ENCODE measurements at places on chromosomes 16 and 17.

DNA sequence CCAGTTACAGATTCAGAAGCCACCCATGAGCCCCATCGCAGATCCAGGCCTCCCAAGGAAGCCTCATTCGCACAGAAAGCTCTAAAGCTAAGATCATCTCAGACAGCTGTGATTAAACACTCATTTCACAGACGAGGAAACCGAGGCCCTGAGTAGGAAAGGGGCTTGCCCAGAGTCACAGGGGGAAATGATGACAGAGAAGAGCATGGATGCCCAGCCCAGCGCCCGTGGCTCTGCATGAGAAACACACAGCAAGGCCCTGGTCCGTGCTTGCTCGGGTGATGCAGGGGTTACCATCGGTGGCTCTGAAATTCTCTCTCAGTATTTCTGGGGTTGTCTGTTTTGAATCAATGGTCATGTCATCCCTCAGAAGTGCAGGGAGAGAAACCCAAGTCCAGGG is 109.6 kb downstream of the C16orf78 start:
- no peak for DNase-seq

- no peak for DNase-seq
These were observed 33.8 kb downstream of the ZCCHC14 start for GRCh38 chr16:87459027-87459426.

DNA sequence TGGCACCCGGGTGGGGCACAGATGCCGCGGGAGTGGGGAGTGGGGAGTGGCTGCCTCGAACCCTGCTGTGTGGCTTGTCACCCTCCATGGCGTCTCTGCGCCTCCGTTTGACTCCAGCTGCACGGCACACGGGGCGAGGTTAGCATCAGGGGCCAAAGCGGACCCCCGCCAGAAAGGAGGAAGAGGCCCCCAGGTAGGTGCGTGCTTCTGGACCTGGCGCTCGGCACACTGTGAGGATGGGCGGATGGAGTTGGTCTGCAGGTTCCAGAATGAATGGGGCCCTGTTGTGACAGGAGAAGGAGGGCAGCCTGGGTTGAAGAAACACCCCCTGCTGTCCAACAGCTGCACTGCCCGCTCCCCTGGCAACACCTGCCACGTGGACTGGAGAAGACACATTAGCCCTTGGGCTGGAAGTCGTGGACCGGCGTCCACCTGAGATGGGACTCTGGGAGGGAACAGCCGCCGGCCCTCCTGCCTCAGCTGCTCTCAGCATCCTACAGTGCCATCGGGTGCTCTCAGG is 9.4 kb upstream of the FASN start:
- DNase-seq = no peak

DNA sequence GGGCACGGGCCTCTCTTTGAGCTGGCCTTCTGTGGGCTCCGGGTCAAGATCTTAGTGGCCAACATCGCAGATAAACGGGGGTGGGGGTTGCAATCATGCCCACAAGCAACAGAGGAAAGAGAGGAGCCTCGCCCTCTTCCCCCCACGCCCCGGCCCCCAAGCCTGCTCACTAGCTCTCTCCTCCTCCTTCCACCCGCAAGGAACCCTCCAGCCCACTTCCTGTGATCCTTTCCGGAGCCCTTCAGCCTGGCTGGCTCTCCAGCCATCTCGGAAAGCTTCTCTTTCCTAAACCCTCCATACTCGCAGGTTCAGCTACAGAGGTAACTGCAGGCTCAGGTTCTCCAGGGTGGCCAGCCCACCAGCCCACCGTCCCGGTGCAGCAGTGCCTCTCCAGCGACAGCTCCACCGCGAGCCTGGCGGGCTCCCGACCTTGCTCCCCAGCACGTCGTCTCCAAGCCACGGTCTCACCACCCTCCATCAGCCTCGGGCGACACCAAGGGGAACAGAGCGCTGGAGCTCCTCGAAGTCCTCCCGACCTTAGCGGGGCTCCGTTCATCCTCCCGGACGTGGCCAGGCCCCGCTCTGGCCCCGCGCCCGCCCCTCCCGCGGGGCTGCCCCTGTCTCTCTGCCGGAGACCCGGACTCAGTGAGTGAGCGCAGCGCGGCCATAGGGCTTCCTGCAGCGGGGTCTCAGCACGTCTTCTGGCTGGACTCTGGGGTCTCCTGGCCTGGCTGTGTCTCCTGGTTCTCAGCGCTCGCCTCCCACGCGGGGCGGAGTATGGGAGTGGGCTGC is 12.9 kb upstream of the ODF4 start:
- DNase-seq = no peak

DNA sequence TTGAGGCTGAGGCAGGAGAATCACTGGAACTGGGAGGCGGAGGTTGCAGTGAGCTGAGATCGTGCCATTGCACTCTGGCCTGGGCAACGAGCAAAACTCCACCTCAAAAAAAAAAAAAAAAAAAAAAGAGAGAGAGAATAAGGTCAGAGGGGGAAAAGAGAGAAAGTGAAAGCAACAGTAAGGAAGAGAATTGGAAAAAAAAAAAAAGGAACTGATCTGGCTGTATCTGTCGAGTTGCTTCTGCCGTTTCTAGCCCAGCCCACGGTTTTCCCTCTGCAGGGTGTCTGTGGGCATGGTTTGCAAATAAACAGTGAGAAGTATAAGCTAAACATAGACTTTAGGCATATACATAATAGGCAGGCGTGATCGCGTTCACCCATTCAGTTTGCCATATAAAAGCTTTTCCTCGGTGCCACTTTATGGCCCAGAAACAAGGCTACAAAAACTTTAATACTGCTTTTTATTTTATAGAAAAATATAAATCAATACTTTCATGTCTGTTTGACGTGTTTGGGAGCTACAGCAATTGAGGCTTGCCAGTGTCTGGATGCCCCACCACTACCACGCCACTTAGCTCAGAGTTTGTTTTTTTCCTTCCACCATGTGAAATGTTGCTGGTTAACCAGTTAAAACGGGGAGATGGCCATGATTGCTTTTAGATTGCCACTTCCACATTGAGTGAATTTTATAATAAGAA is 436.7 kb downstream of the MAF start:
- DNase-seq = no peak

DNA sequence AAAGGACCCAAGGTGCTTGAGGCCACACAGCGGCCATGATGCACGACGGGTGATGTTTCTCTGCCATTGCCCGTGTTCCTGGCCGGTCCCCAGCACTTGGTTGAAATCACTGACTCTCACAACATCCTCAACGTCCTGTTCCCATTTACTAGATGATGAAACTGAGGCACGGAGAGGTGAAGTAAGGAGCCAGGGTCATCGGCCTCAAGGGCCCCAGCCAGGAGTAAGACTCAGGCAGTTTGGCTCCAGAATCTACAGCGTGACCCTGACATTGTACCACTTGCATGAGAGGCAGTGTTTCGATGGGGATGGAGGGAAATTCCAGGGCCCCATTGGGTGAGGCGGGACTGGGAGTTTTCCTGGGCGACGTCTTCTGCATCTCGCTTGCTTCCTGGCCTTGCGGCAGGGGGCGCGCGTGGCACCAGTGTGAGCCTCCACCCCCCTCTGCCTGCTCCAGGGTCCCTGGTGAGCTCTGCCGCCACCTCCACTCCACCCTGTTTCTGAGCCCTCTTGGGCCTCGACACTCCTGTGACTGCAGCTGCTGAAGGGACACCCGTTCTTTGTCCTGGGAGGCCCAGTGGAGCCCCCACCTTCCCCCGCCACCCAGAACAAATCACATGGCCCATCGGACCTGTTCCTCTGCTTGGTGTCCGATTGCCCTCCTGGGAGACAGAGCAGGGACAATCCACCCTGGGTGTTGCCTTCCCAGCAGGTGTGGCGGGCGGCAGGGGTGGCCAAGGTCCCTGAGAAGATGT is 133.0 kb upstream of the GSE1 start:
- DNase-seq = no peak
